ENCODE measurements at places on chromosomes 2 and 18. TPM values are rescaled to one million over a fixed set of nuclear protein-coding genes. Genes with fewer than 3 reads are reported as not detected.

Gene ZC3H6
- polyA plus RNA-seq, result 1.9 TPM

Gene PSME4
- 20.4 TPM for polyA plus RNA-seq

Gene SULT1C4
- polyA plus RNA-seq, result 0.27 TPM

Gene PROKR1
- polyA plus RNA-seq, result 0.02 TPM

Gene TMEM163
- polyA plus RNA-seq, result 0.10 TPM

Gene TSPYL6
- 0.02 TPM for polyA plus RNA-seq

Gene LYPD6
- polyA plus RNA-seq, result 0.41 TPM

Gene MARCHF4
- polyA plus RNA-seq, result not detected

Gene DSG2
- polyA plus RNA-seq, result 3.2 TPM

Gene ANKRD62
- polyA plus RNA-seq, result 0.16 TPM

Gene GBX2
- not detected for polyA plus RNA-seq

Gene MAPK4
- polyA plus RNA-seq, result 0.65 TPM

Gene C2orf68
- polyA plus RNA-seq, result 31.7 TPM

Gene RAB17
- polyA plus RNA-seq, result 7.0 TPM

Gene RFX8
- 0.08 TPM for polyA plus RNA-seq

Gene NYAP2
- 0.08 TPM for polyA plus RNA-seq

Gene MC4R
- polyA plus RNA-seq, result not detected

Gene EGR4
- not detected for polyA plus RNA-seq

Gene NTSR2
- not detected for polyA plus RNA-seq

Gene SLC4A5
- 0.33 TPM for polyA plus RNA-seq

Gene PCARE
- polyA plus RNA-seq, result 0.22 TPM

Gene REG3A
- polyA plus RNA-seq, result 1.5 TPM

Gene TDRD15
- not detected for polyA plus RNA-seq

Gene STARD6
- not detected for polyA plus RNA-seq

Gene SP3
- 11.9 TPM for polyA plus RNA-seq

Gene ZNF892
- 0.35 TPM for polyA plus RNA-seq

Gene UGT1A1
- 0.75 TPM for polyA plus RNA-seq

Gene LYG1
- polyA plus RNA-seq, result 3.1 TPM

All from esophagus (tissue), 2 donors.